ENCODE measurements at places on chromosomes 2 and 18. TPM values are rescaled to one million over a fixed set of nuclear protein-coding genes. Genes with fewer than 3 reads are reported as not detected.

DNA sequence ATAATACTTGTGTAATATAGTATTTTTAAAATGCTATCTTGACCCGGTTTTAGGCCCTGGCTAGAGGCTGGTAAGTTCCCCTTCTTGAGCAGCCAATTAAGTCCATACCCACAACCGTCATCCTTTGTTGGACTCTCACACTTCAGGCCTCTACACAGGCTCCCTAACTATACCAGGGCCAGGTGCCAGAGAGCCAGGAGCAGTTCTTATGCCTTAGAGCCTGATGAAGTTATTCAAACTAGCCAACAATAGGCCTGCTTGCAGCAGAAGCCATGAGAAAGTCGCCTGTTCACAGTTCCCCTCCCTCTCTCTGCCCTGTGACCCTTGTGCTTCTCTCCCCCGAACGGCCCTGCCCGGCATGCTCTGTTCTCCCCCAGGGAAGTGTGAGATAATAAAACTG lies 454.2 kb upstream of the KLHL29 start:
- H3K36me3 ChIP-seq: no peaks in the 10 kb centered on the region
- no peak for DNase-seq
- H3K4me1 ChIP-seq: no peaks in the 10 kb centered on the region
- no peaks in the 10 kb centered on the region for H3K27me3 ChIP-seq
- no peak overlapping the region for H3K27ac ChIP-seq

GRCh38 chr2:32626639-32627221 lies 1.1 kb upstream of the TTC27 start:
- no peak for DNase-seq
- H3K36me3 ChIP-seq: no peaks in the 10 kb centered on the region
- H3K4me1 ChIP-seq: peaks cover 13% of the 10 kb centered on the region
- H3K27ac ChIP-seq: no peak overlapping the region
- no peak overlapping the region for H3K4me3 ChIP-seq

The STRN gene
- 7.3 TPM for total RNA-seq

- H3K4me1 ChIP-seq: no peaks in the 10 kb centered on the region
- H3K27ac ChIP-seq: peak overlapping the region; percentile 16
- no peaks in the 10 kb centered on the region for H3K36me3 ChIP-seq
- no peaks in the 10 kb centered on the region for H3K27me3 ChIP-seq
- no peak for DNase-seq
- H3K4me3 ChIP-seq: no peak overlapping the region
Measured at GRCh38 chr2:126403039-126403628, 252.8 kb upstream of the GYPC start.

The SP140 gene
- 0.52 TPM for total RNA-seq

- peaks cover 1% of the 10 kb centered on the region for H3K4me1 ChIP-seq
- no peaks in the 10 kb centered on the region for H3K36me3 ChIP-seq
- no peak for DNase-seq
- no peak overlapping the region for H3K27ac ChIP-seq
- H3K27me3 ChIP-seq: no peaks in the 10 kb centered on the region
- no peak overlapping the region for H3K4me3 ChIP-seq
Measured at GRCh38 chr18:2900684-2901422, 54.0 kb downstream of the EMILIN2 start.

DNA sequence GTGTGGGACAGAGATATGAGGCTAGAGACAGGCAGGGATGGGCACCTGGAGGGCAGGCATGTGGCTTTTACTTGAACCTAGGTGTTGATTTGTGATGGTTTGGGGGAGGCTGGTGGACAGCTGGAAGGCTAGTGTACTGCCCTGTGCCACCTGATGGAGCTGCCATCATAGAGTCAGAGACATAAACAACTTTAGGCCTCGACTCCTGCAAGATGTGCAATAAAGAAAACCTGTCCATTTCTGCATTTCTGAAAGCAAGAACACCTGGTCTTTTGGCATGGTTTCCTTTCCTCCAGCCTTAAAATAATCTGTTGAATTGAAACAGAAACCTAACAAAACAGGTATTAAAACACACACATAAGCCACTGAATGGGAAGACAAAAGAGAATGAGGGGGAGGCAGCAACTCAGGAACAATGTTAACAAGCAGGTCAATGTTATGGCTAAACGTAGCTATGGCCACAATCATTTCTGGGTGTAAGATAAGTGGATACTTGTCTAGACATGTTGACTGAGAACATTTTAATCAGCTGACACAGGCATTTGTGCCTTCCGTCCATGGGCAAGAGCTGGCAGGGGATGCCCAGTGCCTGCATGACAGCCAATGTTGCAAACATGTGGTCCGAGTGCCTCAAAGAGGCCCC lies 87.8 kb downstream of the KCTD1 start:
- peak; percentile 35 for DNase-seq
- H3K4me3 ChIP-seq: no peak overlapping the region
- no peak overlapping the region for H3K27ac ChIP-seq
- no peaks in the 10 kb centered on the region for H3K27me3 ChIP-seq
- H3K4me1 ChIP-seq: peaks cover 16% of the 10 kb centered on the region

GRCh38 chr2:29544917-29545316 lies 376.5 kb downstream of the ALK start:
- H3K36me3 ChIP-seq: no peaks in the 10 kb centered on the region
- no peaks in the 10 kb centered on the region for H3K27me3 ChIP-seq
- H3K4me1 ChIP-seq: peaks cover 10% of the 10 kb centered on the region
- H3K4me3 ChIP-seq: no peak overlapping the region

DNA sequence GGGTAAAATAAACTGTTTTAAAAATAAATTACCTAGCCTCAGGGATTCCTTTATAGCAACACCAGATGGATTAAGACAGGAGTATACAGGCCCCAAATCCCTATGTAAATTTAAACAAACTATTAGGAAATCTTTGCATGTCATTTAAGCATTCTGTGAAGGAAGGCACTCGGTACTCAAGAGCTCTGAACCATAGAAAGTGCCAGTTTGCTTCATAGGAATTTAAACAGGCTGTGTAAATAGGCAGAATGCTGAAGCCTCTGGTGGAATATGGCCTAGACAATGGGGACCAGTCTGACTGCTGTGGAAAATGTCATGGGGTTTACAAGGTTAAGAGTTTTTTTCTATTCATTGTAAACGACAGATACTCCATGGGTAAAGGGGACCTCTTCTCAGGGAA lies 377.4 kb downstream of the DLGAP1 start:
- H3K27ac ChIP-seq: no peak overlapping the region
- no peaks in the 10 kb centered on the region for H3K27me3 ChIP-seq
- no peaks in the 10 kb centered on the region for H3K36me3 ChIP-seq
- no peaks in the 10 kb centered on the region for H3K4me1 ChIP-seq

- no peaks in the 10 kb centered on the region for H3K27me3 ChIP-seq
- no peak overlapping the region for H3K27ac ChIP-seq
- H3K4me1 ChIP-seq: peaks cover 26% of the 10 kb centered on the region
- no peaks in the 10 kb centered on the region for H3K36me3 ChIP-seq
- DNase-seq: no peak
Measured at GRCh38 chr2:29065068-29065811, 9.1 kb downstream of the PCARE start.

- no peak overlapping the region for H3K4me3 ChIP-seq
- no peak overlapping the region for H3K27ac ChIP-seq
- no peaks in the 10 kb centered on the region for H3K27me3 ChIP-seq
- no peak for DNase-seq
- H3K36me3 ChIP-seq: no peaks in the 10 kb centered on the region
- H3K4me1 ChIP-seq: peaks cover 4% of the 10 kb centered on the region
Measured at GRCh38 chr18:48534364-48534763, 4.5 kb upstream of the CTIF start.

The TRAK2 gene
- total RNA-seq: 24.9 TPM

The DIPK1C gene
- total RNA-seq: not detected

The UGT1A6 gene
- total RNA-seq: not detected

The LAMA1 gene
- 3.4 TPM for total RNA-seq

DNA sequence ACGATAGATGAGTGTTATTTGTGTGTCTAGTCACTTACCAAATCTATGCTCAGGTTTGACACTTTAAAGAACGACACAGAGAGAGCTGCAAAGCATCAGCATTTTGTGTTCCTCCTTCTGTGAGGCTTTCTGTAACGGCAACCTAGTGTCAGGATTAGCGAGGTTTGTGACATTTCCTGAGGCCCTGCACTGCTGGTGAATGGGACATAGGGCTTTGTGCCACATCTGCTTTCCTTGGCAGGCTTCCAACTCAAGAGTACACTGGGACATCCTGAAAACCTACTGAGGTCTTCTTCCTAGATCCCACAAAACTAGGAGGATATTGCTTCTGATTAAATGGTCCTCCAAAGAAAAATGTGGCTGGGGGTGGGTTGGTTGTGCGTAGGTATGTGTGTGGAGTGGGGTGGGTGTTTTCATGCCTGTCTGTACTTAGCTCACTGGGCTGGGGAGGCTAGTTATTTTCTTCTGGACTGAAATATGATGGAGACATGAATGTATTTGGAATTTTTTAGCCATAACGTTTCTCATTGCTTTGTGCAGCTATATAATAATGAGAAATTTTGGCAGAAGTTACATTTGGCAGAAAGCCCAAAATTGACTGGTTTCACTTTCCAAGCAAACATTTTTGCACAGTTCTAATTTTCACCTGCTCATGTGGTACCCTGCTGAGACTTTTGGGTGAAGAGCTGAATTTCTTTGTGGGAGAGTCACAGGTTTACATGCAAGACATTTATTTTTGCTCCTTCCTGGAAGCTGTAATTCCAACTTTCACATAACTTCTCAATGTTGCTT lies 308.4 kb downstream of the XIRP2 start:
- no peaks in the 10 kb centered on the region for H3K36me3 ChIP-seq
- H3K4me3 ChIP-seq: no peak overlapping the region

DNA sequence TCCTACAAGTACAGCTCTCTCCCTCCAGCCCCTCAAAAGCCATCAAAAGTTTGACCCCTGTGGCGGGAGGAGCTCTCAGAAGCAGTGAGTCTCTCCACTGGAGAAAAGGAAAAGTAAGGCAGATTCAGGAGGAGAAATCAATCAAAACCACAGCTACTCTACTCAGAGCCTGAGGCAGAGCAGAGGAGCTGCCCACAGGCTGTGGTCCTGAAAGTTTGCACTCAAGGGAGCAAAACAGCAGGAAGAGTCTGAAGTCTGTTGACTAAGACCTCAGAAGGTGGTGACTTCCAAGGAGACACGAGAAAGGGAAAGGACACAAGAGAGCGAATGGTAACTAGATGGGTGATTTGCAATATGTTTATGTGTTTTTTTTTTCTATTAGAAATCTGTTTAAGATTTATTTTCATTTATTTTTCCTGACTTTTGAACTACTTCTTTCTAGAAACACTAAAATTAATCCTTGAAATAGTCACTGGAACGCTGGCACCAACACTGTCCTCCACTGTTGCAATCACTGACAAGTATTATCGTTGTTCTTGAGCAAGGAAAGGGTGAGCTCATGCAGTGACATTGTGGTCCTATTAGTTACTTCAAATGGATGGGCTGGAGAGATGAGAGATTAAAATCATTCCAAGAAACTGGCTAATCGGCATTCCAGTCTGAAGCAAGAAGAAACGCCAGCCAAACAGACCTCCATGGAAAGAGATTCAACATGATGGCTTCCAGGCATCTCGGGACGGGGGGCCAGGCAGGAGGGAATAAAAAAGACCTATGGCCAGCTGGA lies 35.8 kb downstream of the PID1 start:
- H3K4me3 ChIP-seq: no peak overlapping the region
- H3K36me3 ChIP-seq: no peaks in the 10 kb centered on the region
- no peak for DNase-seq
- no peak overlapping the region for H3K27ac ChIP-seq
- no peaks in the 10 kb centered on the region for H3K27me3 ChIP-seq
- peaks cover 1% of the 10 kb centered on the region for H3K4me1 ChIP-seq

The AMER3 gene
- 0.33 TPM for total RNA-seq

The HOXD12 gene
- total RNA-seq: not detected

DNA sequence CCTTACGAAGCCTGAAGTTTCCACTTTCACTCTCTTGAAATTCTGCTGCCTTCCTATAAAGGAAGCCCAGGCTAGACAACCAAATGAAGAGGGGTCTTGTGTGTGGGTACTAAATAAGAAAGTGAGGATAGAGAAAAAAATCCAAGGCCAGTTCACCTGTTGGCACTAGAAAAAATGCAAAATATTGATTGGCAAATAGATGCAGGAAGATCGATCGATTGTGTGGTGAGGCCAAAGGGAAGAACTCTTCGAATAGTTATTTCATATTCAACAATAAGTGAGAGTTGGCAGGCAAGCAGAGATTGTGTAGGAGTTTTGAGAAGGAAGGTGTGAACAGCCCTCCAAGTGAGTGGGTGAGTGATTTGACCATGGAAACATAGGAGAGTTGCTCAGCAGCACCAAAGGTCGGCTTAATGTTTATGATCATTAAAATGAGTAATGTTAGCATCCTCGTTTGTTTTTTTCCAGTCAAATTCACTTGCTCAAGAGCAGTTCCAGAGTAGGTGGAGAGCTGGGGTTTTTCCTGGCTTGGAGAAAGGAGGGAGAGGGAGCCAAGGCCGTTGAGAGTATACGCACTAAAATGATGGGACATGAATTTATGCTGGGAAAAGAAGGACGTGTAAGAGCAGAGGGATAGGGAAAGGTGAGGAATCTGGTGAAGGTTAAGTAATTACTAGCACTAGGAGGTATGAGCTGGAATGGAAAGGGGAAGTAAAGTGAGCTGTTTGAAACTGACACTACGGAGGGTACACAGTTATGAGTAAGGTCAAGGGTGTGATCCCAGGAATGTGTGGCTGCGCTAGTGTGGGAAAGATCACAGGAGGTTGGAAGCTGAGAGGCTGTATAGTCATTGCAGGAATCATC lies 1.1 kb upstream of the NAPG start:
- DNase-seq: peak; percentile 47
- peaks cover 27% of the 10 kb centered on the region for H3K4me1 ChIP-seq
- no peaks in the 10 kb centered on the region for H3K27me3 ChIP-seq
- H3K4me3 ChIP-seq: no peak overlapping the region
- H3K36me3 ChIP-seq: no peaks in the 10 kb centered on the region
- H3K27ac ChIP-seq: peak overlapping the region; percentile 89

GRCh38 chr2:197453914-197454398 lies 604 bp downstream of the COQ10B start:
- H3K27me3 ChIP-seq: no peaks in the 10 kb centered on the region
- peak overlapping the region; percentile 98 for H3K27ac ChIP-seq
- no peaks in the 10 kb centered on the region for H3K36me3 ChIP-seq
- H3K4me1 ChIP-seq: peaks cover 25% of the 10 kb centered on the region
- peak overlapping the region; percentile 22 for H3K4me3 ChIP-seq
